T-helper 17 cell (primary cell): ENCODE measurements at places on chromosomes 13 and 19.

GRCh38 chr13:60343978-60344377, 53.0 kb upstream of the TDRD3 start:
- H3K36me3 ChIP-seq: peaks cover 3% of the 10 kb centered on the region
- H3K27me3 ChIP-seq: peaks cover 47% of the 10 kb centered on the region
- H3K4me1 ChIP-seq: no peaks in the 10 kb centered on the region
- H3K27ac ChIP-seq: no peak overlapping the region
- DNase-seq: no peak

- H3K36me3 ChIP-seq: peaks cover 3% of the 10 kb centered on the region
- no peak for DNase-seq
- no peak overlapping the region for H3K27ac ChIP-seq
- H3K27me3 ChIP-seq: peaks cover 40% of the 10 kb centered on the region
- no peak overlapping the region for H3K4me3 ChIP-seq
Observed at GRCh38 chr13:43815204-43815603, 28.4 kb upstream of the ENOX1 start.

DNA sequence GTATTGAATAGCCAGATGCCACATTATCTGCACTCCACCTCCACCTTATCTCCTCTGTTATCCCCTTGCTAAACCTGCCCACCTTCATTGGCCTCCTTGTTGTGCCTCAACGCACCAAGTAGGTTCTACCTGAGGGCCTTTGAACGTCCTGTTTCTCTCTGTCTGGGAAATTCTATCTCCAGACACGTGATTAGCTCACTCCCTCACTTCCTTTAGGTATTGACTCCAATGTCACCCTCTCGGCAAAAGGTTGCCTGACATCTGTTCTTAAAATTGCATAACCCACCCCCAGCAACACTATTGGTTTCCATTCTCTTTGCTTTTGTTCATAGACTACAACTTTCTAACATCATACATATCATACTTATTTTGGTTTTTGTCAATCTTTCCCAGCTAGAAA, 56.5 kb upstream of the MEDAG start:
- no peaks in the 10 kb centered on the region for H3K27me3 ChIP-seq
- H3K4me3 ChIP-seq: no peak overlapping the region
- no peak overlapping the region for H3K27ac ChIP-seq
- no peak for DNase-seq
- H3K36me3 ChIP-seq: no peaks in the 10 kb centered on the region

DNA sequence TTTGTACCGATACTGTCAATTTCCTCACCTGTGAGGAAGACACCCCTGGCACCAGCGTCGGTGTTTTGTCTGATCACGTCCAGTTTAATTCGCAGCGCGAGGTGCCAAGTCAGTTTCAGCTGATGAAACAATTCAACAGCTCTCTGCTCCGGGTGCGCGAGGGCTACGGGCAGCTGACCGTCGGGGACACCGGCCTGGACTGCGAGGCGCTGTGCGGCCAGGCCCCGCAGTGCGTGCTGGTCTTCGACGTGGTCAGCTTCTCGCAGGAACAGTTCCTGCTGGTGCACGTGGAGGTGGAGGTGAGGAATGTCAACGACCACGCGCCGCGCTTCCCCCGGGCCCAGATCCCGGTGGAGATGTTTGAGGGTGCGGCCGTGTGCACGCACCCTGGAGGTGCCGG, 171.5 kb downstream of the OLFM4 start:
- no peaks in the 10 kb centered on the region for H3K4me1 ChIP-seq
- no peaks in the 10 kb centered on the region for H3K36me3 ChIP-seq
- no peak overlapping the region for H3K27ac ChIP-seq
- no peak overlapping the region for H3K4me3 ChIP-seq
- peaks cover 23% of the 10 kb centered on the region for H3K27me3 ChIP-seq

- H3K27me3 ChIP-seq: no peaks in the 10 kb centered on the region
- H3K36me3 ChIP-seq: peaks cover 6% of the 10 kb centered on the region
- no peak overlapping the region for H3K4me3 ChIP-seq
- H3K27ac ChIP-seq: no peak overlapping the region
- H3K4me1 ChIP-seq: no peaks in the 10 kb centered on the region
Observed at GRCh38 chr13:113639616-113640262, 18.3 kb downstream of the ATP4B start.

GRCh38 chr13:50179977-50180376, 164.7 kb downstream of the KCNRG start:
- no peaks in the 10 kb centered on the region for H3K27me3 ChIP-seq
- H3K4me3 ChIP-seq: no peak overlapping the region
- H3K36me3 ChIP-seq: no peaks in the 10 kb centered on the region
- DNase-seq: no peak

DNA sequence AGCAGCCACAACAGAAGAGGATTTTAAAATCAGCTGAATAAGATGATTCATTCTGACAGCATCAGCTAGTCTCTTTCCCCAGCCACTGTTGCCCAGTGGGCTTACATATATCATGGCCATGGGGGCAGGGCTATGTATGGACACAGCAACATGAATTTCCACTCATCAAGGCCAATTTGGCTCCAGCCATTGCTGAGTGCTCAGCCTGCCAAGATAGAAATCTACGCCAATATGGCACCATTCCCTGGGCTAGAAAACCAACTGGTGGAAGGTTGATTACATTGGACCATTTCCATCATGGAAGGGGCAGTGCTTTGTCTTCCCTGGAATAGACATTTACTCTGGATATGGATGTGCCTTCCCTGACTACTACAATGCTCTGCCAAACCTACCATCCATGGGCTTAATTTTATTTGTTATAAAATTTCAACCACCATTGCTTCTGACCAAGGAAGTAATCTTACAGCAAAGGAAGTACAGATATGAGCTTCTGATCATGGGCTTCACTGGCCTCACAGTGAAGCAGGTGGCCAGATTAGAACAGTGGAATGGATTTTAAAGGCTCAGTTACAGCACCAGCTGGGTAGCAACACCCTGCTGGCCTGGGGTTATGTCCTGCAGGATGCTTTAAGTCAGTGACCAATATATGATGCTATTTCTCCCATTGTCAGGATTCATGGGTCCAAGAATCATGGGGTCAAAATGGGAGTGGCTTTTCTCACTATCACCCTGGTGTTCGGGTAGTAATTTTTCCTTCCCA, 9.8 kb upstream of the ALOX5AP start:
- H3K27me3 ChIP-seq: no peaks in the 10 kb centered on the region
- no peak for DNase-seq
- no peaks in the 10 kb centered on the region for H3K36me3 ChIP-seq
- peaks cover 2% of the 10 kb centered on the region for H3K4me1 ChIP-seq

GRCh38 chr13:61728471-61728870, 312.8 kb upstream of the PCDH20 start:
- H3K4me3 ChIP-seq: no peak overlapping the region
- H3K27me3 ChIP-seq: no peaks in the 10 kb centered on the region
- no peak for DNase-seq

- peaks cover 3% of the 10 kb centered on the region for H3K4me1 ChIP-seq
- H3K27me3 ChIP-seq: no peaks in the 10 kb centered on the region
- no peaks in the 10 kb centered on the region for H3K36me3 ChIP-seq
- no peak overlapping the region for H3K27ac ChIP-seq
- H3K4me3 ChIP-seq: no peak overlapping the region
- no peak for DNase-seq
Observed at GRCh38 chr13:75723901-75724300, 87.8 kb downstream of the LMO7 start.

- no peak overlapping the region for H3K4me3 ChIP-seq
- no peaks in the 10 kb centered on the region for H3K27me3 ChIP-seq
- H3K36me3 ChIP-seq: no peaks in the 10 kb centered on the region
Observed at GRCh38 chr19:44720945-44721344, 22.0 kb downstream of the CEACAM16 start.

DNA sequence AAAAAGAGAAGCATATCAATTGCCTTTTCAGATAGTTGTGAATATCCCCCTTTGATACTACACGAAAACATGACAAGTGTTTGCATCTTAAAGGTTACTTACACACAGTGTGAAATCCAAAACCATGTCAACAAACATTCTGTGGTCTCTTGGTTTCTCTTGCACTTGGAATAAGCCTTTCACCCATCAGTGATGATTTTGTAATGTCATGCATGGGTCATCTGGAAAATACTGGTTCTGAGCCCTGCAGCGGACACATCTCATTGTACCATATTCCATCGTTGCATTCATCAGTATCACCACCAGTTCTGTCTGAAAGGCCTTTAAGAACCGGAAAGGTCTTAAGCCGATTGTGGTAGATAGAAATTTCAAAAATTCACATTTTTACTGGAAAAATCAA, 65.4 kb upstream of the SOX1 start:
- DNase-seq: no peak
- H3K4me3 ChIP-seq: no peak overlapping the region
- H3K4me1 ChIP-seq: no peaks in the 10 kb centered on the region
- H3K27me3 ChIP-seq: peaks cover 14% of the 10 kb centered on the region
- H3K36me3 ChIP-seq: no peaks in the 10 kb centered on the region

DNA sequence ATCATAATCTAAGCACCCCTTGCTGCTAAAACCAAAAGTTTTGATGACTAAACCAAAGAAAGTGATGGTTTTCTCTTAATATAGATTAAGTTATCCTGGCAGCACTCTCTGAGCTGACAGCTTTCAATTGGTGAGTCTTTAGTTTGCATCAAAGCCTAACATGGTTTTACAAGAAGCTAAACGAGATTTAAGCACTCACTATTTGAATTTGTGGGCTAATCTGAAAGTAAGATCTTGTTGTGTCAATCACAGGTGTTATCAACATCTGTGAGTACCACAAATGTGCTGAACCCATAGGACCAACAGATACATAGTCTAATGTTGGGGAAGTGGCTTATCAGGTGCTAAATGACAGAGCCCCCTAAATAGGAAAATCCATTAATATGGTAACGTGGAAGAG, 223.9 kb downstream of the LHFPL6 start:
- no peak overlapping the region for H3K4me3 ChIP-seq
- H3K36me3 ChIP-seq: no peaks in the 10 kb centered on the region
- no peak for DNase-seq
- H3K27me3 ChIP-seq: peaks cover 16% of the 10 kb centered on the region

DNA sequence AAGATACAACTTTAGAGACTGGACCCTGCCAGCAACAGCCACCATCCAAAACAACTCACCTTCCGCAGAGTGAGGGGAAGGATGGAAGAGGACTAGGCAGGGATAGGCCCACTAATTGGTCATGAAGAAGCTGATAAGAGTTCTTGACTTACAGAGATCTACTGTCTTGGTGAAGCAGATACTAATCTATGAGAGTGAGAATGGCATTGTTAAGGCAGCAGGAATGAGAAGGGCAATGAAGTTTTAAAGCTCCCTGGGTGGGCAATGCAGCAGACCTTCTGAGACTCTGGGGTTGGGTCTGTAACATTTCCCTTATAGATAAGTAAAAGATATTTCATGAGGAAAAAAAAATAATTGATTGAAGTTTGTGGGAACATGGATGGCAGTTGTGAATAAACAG, 63.7 kb downstream of the KLF12 start:
- peak overlapping the region; percentile 85 for H3K4me3 ChIP-seq
- H3K36me3 ChIP-seq: no peaks in the 10 kb centered on the region
- no peak for DNase-seq
- H3K4me1 ChIP-seq: peaks cover 55% of the 10 kb centered on the region

GRCh38 chr13:109756778-109757177, 29.6 kb downstream of the IRS2 start:
- H3K4me3 ChIP-seq: no peak overlapping the region
- H3K4me1 ChIP-seq: peaks cover 7% of the 10 kb centered on the region
- H3K36me3 ChIP-seq: no peaks in the 10 kb centered on the region
- DNase-seq: no peak
- no peaks in the 10 kb centered on the region for H3K27me3 ChIP-seq

- H3K27ac ChIP-seq: no peak overlapping the region
- no peak for DNase-seq
- H3K4me1 ChIP-seq: no peaks in the 10 kb centered on the region
- H3K27me3 ChIP-seq: peaks cover 9% of the 10 kb centered on the region
- no peak overlapping the region for H3K4me3 ChIP-seq
- H3K36me3 ChIP-seq: peaks cover 5% of the 10 kb centered on the region
Observed at GRCh38 chr13:46267166-46267565, 55.4 kb downstream of the LRRC63 start.

DNA sequence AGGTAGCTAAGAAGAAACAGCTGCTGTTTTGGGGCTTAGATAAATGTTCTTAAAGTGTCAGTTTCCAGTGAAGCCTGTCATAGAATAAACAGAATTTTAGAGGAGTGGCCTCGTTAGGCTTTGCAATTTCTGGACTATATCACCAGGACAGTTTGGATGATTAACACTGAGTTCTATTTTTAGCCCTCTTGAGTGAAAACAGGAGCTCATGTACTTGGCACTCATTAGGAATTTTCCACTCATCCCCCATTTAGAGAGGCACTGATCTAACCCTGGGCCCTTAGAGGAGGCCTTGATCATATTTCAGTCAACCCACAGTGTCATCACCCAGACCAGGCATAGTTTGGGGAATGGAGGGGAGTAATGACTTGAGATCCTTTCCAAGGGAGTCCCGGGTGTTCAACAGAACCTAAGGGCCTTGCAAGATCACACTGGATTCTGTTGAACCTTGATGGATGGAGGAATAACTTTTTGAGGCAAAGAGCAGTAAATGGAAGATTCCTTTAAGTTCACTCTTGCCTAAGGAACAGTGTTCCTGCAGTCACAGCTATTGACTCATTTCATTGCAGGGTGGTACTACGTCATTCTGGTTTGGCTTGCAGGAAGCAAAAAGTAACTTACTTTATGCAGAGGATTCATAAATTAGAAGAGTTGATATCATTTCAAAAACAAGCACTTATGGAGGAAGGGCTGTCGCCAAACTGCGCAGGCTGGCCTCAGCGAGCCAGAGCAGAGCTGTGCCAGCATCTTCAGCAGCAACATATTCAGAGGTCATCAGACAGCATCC, 160.2 kb downstream of the SLC7A1 start:
- no peaks in the 10 kb centered on the region for H3K36me3 ChIP-seq
- no peaks in the 10 kb centered on the region for H3K4me1 ChIP-seq
- no peak overlapping the region for H3K4me3 ChIP-seq
- H3K27me3 ChIP-seq: peaks cover 43% of the 10 kb centered on the region
- no peak overlapping the region for H3K27ac ChIP-seq
- no peak for DNase-seq

GRCh38 chr13:111270765-111271698, 49.4 kb upstream of the TEX29 start:
- peak overlapping the region; percentile 43 for H3K27ac ChIP-seq
- peaks cover 13% of the 10 kb centered on the region for H3K36me3 ChIP-seq
- H3K27me3 ChIP-seq: no peaks in the 10 kb centered on the region

DNA sequence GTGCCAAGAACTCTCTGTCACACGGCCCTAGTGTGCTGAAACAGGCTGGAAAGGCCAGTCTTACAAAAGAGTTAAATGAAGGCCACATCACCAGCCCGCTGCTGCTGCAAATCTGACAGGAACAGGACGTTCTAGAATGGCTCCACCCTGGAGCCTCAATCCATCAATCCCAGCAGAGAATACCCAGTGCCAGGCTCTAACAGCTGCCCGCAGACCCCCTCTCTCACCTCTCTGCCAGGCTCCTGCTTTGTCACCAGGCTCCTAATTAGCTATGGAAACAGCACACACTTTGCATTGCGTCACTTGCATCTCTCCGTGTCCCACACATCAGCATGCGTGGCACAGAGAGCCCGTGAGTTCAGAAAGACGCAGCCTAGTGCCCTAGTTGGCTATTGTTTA, 314.1 kb downstream of the FOXO1 start:
- H3K27ac ChIP-seq: no peak overlapping the region
- no peaks in the 10 kb centered on the region for H3K36me3 ChIP-seq
- H3K27me3 ChIP-seq: no peaks in the 10 kb centered on the region
- no peak overlapping the region for H3K4me3 ChIP-seq
- peaks cover 4% of the 10 kb centered on the region for H3K4me1 ChIP-seq
